CD4-positive, alpha-beta T cell treated with Interleukin-10 for 1 hour (primary cell): ENCODE measurements at places on chromosomes 5 and 9.

GRCh38 chr9:115690786-115691496 lies 462.6 kb upstream of the PAPPA start:
- DNase-seq = no peak

GRCh38 chr9:110058304-110058953 lies 149.5 kb downstream of the C9orf152 start:
- peak; percentile 62 for DNase-seq

DNA sequence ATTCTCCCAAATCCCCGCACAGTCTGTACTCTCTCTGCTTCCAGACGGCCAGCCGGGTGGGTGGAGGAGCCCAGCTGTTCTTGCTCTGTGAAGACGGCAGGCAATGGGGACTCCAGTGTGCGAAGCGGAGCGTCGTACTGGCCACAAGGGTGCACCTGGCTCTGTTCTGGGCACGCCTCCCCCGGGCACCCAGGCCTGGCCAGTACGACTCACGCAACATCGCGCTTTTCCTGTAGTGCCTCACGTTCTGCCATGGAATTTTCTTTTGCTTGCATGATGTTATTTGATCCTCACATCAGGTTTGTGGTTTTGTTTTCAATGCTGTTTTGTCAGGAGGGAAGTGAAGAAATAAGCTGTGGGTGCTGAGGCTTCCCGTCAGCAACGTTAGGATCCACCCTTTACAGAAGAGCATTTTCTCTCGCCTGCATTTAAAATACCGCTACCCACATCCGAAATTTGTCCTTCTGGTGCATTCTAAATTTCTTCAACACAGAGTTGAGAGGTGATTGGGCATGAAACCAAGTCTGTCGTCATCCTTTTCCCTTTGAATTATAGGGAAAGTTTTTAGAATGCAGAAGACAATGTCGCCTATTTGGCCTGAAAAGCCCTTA lies 311.7 kb downstream of the TRIM36 start:
- DNase-seq = peak; percentile 0

DNA sequence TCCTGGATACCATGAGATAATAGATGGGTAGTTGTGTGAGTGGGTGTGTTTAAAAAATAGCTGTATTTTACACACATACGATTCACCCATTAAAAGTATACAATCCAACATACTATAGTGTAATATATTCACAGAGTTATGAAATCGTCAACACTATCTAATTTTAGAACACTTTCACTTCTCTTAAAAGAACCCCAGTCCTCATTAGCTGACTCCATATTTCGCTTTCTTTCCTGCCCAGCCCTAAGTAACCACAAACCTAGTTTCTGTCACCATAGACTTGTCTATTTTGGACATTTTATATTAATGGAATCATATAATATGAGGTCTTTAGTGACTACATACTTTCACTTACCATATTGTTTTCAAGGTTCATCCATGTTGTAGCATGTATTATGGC lies 63.8 kb upstream of the S1PR3 start:
- DNase-seq = peak; percentile 11

DNA sequence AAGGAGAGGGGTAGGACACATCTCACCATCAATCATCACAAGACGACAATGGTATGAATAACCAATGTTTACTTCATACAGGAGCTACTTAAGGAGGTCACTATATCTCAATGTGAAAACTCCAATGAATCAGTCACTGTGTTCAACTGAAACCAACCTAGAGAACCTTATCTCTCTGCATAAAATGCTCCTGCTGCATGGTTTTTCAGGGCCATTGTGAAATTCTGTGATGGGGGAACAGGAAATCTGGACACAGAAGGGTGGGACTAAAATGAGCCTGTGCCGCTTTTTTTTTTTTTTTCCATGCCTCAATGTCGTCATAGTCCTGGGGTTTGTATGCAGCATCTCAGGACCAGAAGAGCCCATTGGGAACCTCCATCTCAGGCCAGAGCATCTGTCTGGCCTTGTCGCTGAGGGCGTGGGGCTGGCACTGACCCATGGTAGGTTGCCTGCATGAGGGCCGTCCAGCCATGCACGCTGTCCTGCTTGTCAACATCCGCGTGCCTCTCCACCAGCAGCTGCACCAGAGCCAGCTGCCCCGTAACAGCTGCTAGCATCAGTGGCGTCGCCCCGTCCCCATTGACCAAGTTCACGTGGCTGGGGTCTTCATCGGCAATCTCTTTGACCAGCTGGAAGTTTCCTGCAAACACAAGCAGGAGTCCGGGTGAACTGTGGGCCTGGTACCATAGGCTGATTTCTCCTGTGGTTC lies 12.7 kb downstream of the ANKS6 start:
- no peak for DNase-seq

DNA sequence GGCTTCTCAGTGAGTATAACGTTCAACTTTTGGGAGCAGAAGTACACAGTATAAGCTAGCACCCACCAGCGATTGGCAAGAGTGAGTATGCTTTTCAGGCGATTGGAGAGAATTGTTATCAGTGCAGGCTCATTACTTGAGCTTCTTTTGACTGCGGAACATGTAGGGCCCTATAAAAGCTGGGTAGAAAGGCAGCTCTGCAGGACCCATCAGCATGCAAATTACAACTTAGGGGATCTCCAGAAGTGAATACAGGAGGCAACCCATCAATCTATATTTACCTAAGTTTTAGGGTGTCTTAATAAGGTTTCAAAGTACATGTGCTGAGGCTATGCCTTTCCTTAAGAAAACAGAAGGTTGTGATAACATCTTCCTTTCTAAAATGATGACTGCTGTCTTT lies 225.0 kb downstream of the MLLT3 start:
- no peak for DNase-seq
